Fibroblast of mammary gland (primary cell): ENCODE measurements at places on chromosomes 7 and 10.

DNA sequence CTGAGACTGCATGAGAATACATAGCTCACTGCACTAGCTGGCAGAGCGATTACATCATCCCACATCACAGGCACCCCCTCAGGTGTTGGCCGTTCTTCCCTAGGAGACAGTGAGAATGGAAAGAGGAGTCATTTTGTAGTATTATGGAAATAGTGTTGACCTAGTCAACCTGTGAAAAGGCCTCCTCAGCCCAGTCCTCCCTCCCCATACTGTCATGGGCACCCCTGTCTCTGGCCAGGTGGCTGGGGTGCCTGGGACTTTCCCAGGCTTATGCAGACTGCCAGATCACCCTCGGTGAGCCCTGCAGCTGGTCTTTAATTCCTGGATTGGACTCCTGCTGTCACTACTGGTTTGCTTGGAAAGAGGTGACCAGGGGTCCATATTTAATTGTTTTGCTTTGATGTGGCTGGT, 4.0 kb downstream of the INPP5A start:
- no peak for DNase-seq

GRCh38 chr10:131020775-131021174, 290.7 kb downstream of the TCERG1L start:
- DNase-seq: no peak

- no peak for DNase-seq
These were observed 186.7 kb downstream of the CHCHD3 start for GRCh38 chr7:132895231-132895630.

GRCh38 chr7:114243646-114244045, 171.0 kb upstream of the FOXP2 start:
- DNase-seq: no peak

- no peak for DNase-seq
These were observed 56.1 kb downstream of the SLIT1 start for GRCh38 chr10:97129666-97130065.

DNA sequence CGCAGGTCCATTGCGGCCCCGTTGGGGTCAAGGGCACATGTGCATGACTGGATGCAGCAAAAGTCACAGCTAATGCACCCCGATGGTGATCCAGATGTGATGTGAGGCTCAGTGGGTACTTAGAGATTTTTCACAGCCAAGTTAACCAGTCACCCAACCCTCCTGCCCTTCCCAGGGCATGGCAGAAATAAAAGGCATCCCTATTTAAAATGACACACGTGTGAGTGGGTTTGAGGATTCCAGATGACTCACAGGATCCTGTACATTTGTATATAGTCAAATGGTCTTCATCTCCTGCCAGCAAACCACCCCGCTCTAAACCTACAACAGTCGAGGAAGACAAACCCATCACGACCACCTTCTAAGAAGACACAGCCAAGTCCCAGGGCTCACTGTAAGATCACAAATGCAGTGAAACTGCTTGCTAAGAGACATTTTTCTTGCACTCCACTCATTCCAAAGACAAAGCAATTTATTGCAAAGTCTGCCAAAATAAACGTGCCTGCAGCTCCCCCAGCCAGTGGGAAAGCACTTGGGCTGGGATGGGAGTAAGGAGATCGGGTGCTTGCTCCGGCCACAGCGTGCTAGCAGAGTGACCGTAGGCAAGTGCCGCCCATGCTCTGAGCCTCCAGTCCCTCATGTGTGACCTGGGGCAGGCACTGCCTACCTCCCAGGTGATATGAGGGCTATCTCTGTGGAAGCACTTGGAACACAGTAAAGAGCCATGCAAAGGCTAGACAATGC, 86.6 kb upstream of the MACROH2A2 start:
- DNase-seq: peak; percentile 16

GRCh38 chr7:158613481-158613880, 25.9 kb upstream of the PTPRN2 start:
- DNase-seq: no peak

- peak; percentile 58 for DNase-seq
These were observed 42.5 kb downstream of the CDCA7L start for GRCh38 chr7:21903020-21903786.

GRCh38 chr10:4450981-4451908, 374.8 kb upstream of the AKR1E2 start:
- DNase-seq: peak; percentile 97

GRCh38 chr7:118013252-118014010, 140.2 kb upstream of the CTTNBP2 start:
- DNase-seq: no peak

GRCh38 chr10:25682203-25682851, 251.7 kb upstream of the MYO3A start:
- DNase-seq: peak; percentile 1

GRCh38 chr10:48439031-48439430, 132.6 kb downstream of the MAPK8 start:
- DNase-seq: peak; percentile 53

- no peak for DNase-seq
These were observed 233.1 kb upstream of the CSTF2T start for GRCh38 chr10:51932530-51932929.

GRCh38 chr10:8057636-8058273, 3.3 kb downstream of the GATA3 start:
- DNase-seq: no peak

GRCh38 chr7:134104166-134104565, 23.0 kb upstream of the LRGUK start:
- no peak for DNase-seq

DNA sequence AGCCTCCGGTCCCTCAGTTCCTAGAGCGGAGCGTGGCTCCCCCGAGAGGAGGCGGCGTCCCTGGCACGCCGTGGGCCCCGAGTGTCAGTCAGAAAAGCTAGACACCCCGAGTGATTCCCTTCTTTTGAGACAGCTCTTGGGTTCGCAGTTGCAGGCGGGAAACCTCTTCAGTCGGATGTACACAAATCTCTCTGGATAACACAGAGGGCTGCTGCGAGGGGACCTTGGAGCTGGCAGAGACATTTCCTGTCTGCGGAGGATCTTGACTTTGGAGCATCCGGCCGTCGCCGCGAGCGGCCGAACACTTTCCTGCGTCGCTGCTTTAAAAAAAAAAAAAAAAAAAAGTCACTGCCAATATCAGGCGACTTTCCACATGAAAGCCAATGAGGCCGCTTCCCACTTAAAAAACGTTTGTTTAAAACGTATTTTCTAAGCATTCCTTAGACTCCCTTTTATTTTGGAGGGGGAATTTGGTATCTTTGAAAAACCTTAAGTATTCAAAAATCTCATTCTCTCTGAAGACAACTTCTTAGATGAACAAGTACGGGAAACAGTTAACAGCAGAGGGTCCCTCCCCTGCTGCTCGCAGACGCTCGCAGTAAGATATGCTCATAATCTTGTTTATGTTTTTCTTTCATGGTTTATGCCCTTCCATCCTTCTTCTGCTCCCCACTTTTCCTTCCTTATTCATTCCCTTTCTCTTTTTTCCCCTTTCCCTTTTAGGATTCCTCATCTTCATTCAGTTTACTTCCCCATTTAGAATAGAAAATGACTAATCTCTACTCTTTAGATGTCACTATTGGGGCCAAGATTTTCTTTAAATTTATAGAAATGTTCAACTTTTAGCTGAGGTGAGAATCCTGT, 10.0 kb downstream of the HHEX start:
- peak; percentile 43 for DNase-seq

- DNase-seq: no peak
These were observed 55.8 kb downstream of the INPP5A start for GRCh38 chr10:132593389-132593788.

GRCh38 chr10:13705526-13706174, 118.9 kb downstream of the PRPF18 start:
- peak; percentile 53 for DNase-seq

GRCh38 chr10:79926037-79926436, 22.9 kb downstream of the SFTPD start:
- no peak for DNase-seq

DNA sequence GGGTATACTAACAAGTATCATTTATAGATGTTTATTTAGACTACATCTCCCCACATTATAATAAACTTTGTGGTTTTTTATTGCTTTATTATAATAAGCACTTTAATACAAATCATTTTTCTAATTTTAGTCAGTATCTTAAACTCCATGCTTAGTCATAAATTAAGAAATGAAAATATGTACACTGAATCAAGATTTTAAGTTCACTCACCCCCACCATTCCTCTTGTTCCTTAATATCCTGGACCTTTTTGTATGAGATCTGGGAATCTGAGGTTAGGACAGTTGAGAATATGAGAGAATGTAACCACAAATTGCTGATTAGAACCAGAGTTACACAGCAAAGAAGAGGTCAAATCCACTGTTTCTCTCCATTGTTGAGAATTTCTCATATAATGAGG, 93.6 kb upstream of the WNT16 start:
- DNase-seq: no peak

DNA sequence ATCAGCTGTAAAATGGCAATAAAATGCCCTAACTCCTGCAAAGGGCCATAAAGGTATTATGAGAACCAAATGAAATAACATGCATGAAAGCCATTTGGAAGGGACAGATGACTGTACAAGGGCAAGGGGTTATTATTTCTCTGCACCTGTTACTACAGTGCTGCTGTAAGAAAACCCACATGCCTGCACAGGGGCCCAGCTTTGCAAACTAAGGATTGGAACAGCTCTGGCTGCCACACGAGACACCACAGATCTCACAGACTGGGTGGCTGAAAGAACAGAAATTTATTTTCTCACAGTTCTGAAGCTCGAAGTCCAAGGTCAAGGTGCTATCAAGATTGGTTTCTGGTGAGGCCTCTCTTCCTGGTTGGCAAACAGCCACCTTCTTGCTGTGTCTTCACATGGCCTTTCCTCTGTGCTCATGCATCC, 409.0 kb upstream of the NRP1 start:
- no peak for DNase-seq

- DNase-seq: no peak
These were observed at the start of gene NEURL1 for GRCh38 chr10:103493362-103493915. NEURL1 (plus strand) TSS chr10:103493705; CDS start chr10:103494388, 683 bp downstream.

DNA sequence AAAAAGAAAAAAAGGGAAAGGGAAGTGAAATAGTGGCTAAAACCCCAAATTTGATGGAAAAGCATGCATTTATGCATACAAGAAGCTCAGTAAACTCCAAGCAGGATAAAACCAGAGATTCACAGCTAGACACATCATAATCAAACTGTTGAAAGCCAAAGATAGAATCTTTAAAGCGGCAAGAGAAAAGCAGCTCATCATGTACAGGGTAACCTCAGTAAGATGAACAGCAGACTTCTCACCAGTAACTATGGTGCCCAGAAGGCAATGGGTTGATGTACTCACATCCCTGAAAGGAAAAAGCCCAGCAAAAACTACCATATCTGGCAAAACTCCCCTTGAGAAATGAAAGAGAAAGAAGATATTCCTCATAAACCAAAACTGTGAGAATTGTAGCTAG, 60.4 kb downstream of the TPST1 start:
- DNase-seq: peak; percentile 47

- no peak for DNase-seq
These were observed 116.6 kb downstream of the DOCK4 start for GRCh38 chr7:112089551-112089950.

- no peak for DNase-seq
These were observed 139.7 kb downstream of the ATE1 start for GRCh38 chr10:121788115-121788514.

DNA sequence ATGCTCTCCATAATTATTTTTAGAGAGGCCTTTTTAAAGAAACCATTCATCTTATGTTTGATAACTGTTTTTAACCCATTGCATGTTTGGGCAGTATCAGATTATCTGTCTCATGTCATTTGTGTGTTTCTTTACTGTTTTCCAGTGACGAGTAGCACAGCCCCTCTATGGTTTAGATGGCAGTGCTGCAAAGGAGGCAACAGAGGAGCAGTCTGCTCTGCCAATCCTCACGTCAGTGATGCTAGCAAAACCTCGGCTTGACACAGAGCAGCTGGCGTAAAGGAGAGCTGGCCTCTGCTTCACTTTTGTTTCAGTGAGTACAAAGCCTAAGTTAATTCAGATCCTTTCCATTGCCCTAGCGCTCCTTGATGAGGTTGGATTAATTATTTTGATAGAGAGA, 80.4 kb upstream of the GARIN1A start:
- DNase-seq: no peak

GRCh38 chr10:125102246-125102645, 58.1 kb downstream of the CTBP2 start:
- DNase-seq: peak; percentile 29
